ENCODE measurements at places on chromosomes 5 and 9. TPM values are rescaled to one million over a fixed set of nuclear protein-coding genes. Genes with fewer than 3 reads are reported as not detected.

DNA sequence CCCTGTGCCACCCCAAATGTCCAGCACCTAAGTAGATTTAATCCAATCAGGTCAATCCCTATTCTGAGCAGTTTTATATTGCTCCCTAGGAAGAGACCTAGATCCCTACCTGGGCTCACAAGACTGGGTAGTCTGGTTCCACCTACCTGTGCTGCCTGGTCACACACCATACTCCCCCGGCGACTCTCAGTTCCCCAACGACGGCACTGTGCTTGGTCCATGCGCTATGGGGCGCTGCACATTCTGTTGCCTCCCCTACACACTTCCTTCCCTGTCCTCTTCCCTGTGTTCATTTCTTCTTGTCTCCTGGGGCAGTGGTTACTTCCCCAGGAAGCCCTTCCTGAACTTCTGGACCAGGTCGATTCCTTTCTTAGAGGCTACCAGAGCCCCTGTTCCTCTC, 109.9 kb upstream of the IL12B start:
- no peak for DNase-seq

- no peak for DNase-seq
These were observed 3.9 kb downstream of the MLLT3 start for GRCh38 chr9:20618361-20618802.

- DNase-seq = no peak
These were observed 237.0 kb downstream of the PAPPA start for GRCh38 chr9:116390303-116391228.

GFPT2 gene
- total RNA-seq = 13.5 TPM

DNA sequence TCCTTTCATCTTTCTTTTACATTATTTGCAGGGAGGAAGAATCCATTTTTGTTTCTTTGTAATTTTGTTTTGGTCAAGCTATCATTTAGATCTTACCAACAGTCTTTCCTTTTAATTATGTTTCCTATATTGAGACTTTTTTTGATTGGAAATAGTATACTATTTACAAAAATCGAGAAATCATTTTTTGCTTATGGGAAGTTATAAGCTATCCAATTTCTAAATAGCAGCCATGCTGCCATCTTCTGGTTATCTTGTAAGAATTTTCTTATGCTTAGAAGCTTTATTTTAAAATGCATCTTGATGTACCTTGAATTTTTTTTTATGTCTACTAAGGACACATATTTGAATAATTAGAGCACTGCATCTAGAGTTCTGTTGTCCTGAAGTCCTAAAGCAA, 821.2 kb downstream of the PTPRD start:
- no peak for DNase-seq

DNA sequence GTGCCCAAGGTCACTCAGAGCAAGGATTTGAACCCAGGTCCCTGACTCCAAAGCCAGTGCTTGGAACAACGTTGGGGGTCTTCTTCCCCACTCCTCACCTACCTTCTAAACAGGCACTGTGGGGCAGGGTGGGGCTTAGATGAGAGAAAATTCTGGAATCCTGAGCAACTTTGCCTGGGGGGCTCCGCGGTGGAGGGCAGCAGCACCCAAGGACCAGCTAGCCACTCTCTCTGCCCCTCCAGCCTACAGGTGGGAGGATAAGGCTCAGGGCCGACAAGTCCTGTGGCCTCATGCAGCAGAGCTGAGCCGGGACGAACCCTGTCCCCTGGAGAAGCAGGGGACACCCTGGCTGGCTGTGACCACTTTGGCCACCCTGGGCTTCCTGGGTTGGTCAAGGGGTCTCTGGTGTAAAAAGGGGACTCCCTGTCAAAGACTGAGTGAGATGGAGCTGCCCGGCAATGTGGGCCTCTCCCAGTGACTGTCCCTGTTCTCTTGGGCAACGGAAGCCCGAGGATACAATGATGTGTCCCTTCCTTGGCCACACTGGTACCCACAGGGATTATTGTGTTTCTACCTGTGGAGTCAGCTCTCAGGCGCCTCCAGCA, 26.5 kb downstream of the CEL start:
- DNase-seq = no peak

TAF1L gene
- 0.03 TPM for total RNA-seq

- no peak for DNase-seq
These were observed 311.5 kb upstream of the TARS1 start for GRCh38 chr5:33129309-33129708.
